ENCODE measurements at places on chromosomes 12 and 14.

- DNase-seq = no peak
Observed at GRCh38 chr12:110091136-110091711, 32.9 kb upstream of the IFT81 start.

- no peak for DNase-seq
Observed at GRCh38 chr12:102234599-102234998, 37.0 kb upstream of the PMCH start.

GRCh38 chr14:75831455-75831854, 150.3 kb downstream of the TGFB3 start:
- peak; percentile 41 for DNase-seq

DNA sequence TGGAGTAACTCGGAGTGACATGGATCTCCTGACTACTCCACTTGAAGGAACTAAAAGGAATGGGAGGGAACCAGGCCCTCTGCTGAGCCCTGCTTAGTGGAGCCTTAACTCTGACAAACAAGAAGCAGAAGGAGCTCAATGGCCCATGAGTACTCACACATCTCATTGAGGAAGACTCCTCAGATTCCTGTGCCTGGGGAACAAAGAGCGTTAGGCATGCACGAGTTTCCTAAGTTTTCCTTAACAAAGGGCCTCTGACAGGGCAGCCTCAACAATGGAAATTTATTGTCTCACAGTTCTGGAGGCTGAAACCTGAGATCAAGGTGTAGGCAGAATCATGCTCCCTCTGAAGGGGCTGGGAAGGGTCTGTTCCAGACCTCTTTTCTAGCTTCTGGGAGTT, 185.7 kb upstream of the NTF3 start:
- DNase-seq = no peak

GRCh38 chr12:43812057-43812456, 5.9 kb upstream of the TWF1 start:
- DNase-seq = no peak

DNA sequence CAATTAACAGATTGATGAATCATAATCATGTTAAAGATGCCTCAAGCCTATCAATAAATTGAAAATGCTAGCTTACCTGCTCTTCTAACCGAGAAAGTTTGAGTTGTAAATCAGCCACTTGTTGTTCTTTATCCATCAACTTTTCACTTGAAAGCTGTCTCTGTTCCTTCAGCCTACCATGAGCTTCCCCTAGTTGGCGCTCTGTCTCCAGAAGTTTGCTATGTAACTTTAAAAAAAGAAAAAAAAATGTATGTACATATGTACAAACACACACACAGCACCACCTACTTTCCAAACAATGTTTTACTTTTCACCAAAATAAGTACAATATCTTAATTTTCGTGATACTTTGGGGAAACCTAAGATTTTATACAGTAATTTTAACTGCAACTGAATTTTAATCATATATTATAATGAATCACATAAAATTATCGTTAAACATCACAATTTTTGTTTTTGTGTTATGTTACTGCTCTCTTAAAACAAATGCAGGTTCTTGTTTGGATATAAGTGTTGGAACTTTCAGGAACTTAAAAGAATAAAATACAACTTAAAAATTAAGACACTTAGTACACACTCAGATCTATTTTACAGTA, 101.2 kb downstream of the EEA1 start:
- peak; percentile 40 for DNase-seq

- DNase-seq = no peak
Observed at GRCh38 chr12:1093166-1093751, 102.2 kb downstream of the ERC1 start.

DNA sequence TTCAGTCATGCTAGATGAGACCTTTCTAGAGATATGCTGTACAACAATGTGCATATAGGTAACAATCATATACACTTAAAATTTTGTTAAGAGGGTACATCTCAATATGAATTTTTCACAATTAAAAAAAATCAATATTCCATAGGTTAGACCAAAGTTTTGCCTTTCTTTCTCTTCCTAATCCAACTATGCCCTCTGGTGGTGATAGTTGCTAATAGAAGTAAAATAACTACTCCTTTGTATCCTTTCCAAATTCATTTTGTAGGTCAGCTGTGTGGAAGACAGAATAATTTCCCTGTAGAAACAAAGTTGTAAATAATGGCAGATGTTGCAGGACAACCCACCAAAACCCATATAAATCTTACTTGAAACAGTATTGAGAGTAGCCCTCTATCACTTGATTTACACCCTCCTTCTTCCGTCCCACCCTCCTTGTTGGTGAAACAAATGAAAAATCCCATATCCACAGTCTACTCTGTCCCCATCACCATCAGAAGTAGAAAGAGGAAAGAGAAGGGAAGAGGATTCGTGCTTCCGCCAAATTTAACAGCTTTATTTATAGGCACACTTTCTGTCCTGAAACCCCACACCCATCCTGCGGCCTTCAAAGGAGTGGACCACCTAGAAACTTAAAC, 34.2 kb upstream of the KICS2 start:
- no peak for DNase-seq

DNA sequence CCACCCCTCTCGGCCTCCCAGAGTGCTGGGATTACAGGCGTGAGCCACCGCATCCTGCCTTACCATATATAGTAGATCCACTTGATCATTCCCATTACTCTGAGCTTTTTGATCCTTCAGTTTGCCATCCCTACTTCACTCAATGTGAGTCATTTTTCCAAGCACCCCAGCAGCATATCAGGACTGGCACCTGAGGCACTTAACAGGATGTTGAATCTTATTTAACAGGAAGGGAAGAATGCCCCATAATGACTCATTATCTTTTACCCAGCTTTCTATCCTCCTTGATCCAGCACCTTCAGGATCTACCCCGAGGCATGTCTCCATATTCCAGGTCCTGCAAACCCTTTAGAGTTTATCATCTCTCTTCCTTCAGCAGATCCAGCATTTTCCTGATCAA, 84.9 kb upstream of the CMKLR1 start:
- DNase-seq = no peak

DNA sequence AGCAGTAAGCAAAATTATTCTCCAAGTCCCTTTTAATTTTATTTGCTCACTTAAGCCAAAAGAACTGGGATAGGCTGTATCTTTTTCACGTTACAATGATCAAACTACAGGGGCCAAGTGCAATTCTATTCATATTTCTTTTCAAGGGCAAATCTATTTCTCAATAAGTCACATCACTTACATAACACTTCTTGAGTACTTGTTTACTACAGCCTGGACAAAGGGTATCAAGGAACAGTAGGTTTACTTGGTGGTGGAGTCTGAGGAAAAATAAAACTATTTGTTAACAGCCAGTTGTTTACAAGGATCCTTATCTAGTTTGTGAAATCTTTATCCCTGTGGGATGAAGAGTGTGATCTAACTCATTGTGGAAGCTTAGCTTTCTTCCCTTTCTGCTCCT, 72.1 kb downstream of the PDE3A start:
- DNase-seq = no peak

Measured in activated T-cell treated with anti-CD3 and anti-CD28 coated beads, Interleukin-2, amount 50 U/mL, for 48 hours (primary cell).